ENCODE measurements at places on chromosomes 12 and 14.

- no peak overlapping the region for H3K27ac ChIP-seq
- H3K27me3 ChIP-seq = peaks cover 6% of the 10 kb centered on the region
- H3K4me1 ChIP-seq = no peaks in the 10 kb centered on the region
- H3K4me3 ChIP-seq = no peak overlapping the region
- no peak for DNase-seq
Measured at GRCh38 chr14:95741038-95741490, 27.1 kb upstream of the TCL1A start.

DNA sequence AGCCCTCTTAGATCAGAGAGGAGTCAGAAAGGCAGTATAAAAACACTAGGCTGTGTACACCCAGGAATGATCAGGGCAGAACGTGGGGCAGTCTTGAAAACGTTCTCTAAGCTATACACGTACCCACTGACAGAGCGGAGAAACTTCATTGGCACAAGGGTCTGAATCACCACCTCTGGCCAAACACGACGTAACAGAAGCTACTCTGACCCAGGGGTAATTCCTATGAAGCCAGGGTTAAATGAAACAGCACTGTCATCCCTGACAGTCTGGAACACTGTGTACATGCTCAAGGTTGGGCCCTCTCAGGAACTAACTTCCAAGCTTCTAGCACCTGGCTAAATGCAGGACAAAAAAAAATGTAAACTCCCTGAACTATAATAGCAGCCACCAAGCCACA lies 38.4 kb downstream of the PARP11 start:
- H3K27me3 ChIP-seq = no peaks in the 10 kb centered on the region
- no peak overlapping the region for H3K4me3 ChIP-seq
- no peaks in the 10 kb centered on the region for H3K36me3 ChIP-seq
- no peak overlapping the region for H3K27ac ChIP-seq

DNA sequence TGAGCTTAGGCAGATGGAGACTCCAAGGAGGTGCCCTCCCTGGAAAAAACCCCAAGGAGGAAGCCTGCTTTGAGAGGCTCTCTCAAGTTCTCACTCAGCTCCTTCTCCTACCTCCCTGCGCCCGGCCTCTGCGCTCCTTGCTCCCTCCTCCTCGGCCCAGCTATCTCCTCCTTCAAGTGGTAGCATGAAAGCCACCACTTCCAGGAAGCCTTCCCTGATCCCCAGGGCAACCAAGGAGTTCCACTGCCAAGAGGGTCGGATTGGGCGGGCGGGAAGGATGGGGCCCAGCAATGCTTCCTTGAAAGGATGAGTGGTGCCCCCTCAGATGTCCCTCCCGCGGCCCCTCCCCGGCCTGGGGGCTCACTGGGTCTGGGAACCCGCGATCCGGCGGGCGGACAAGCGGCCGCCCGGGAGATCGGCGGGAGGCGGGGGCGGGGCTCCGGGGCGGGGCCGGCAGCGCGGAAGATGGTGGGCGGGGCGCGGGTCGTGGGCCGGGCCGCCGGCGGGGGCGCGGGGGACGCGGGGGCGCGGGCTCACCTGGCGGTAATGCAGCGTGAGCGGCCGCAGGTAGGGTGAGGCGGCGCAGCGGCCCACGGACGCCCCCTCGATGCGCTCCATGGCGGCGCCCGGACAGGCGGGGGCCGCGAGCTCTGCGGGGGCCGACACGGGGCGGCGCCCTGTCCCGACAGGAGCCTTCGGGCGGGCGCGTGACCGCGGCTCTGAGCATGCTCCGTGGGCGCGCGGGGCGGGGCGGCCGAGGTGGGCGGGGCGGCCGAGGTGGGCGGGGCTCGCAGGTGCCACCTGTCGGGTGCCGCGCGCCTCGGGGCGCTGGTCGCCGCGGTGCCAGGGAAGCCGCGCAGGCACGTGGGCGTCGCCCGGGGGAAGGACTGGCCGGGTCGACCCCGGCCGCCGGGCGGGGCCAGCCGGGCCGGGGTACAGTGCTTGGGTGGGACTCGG lies at the start of gene NUDT14:
Gene NUDT14, minus strand, starts transcription at position 721 of the 957 bp plus-strand sequence. Its CDS starts 103 bp downstream, at position 618.
- no peaks in the 10 kb centered on the region for H3K27me3 ChIP-seq
- H3K36me3 ChIP-seq = no peaks in the 10 kb centered on the region
- H3K27ac ChIP-seq = no peak within 1 kb of the TSS

- H3K27me3 ChIP-seq = no peaks in the 10 kb centered on the region
- no peaks in the 10 kb centered on the region for H3K36me3 ChIP-seq
- H3K4me3 ChIP-seq = no peak overlapping the region
Measured at GRCh38 chr12:92769124-92769901, 66.5 kb downstream of the PLEKHG7 start.

GRCh38 chr14:52950898-52951680 lies at the start of gene FERMT2:
TSS of gene FERMT2 (minus strand) at chr14:52951050. CDS start at chr14:52950568, 482 bp downstream.
- peak within 1 kb of the TSS; percentile 87 for H3K4me3 ChIP-seq
- peak within 1 kb of the TSS; percentile 97 for H3K27ac ChIP-seq
- H3K27me3 ChIP-seq = peaks cover 8% of the 10 kb centered on the region
- H3K4me1 ChIP-seq = peaks cover 28% of the 10 kb centered on the region
- H3K36me3 ChIP-seq = no peaks in the 10 kb centered on the region
- peak; percentile 89 for DNase-seq

- H3K4me1 ChIP-seq = no peaks in the 10 kb centered on the region
- H3K4me3 ChIP-seq = no peak overlapping the region
- no peaks in the 10 kb centered on the region for H3K27me3 ChIP-seq
- no peak overlapping the region for H3K27ac ChIP-seq
- DNase-seq = no peak
Measured at GRCh38 chr12:16669756-16670155, 63.8 kb upstream of the LMO3 start.

DNA sequence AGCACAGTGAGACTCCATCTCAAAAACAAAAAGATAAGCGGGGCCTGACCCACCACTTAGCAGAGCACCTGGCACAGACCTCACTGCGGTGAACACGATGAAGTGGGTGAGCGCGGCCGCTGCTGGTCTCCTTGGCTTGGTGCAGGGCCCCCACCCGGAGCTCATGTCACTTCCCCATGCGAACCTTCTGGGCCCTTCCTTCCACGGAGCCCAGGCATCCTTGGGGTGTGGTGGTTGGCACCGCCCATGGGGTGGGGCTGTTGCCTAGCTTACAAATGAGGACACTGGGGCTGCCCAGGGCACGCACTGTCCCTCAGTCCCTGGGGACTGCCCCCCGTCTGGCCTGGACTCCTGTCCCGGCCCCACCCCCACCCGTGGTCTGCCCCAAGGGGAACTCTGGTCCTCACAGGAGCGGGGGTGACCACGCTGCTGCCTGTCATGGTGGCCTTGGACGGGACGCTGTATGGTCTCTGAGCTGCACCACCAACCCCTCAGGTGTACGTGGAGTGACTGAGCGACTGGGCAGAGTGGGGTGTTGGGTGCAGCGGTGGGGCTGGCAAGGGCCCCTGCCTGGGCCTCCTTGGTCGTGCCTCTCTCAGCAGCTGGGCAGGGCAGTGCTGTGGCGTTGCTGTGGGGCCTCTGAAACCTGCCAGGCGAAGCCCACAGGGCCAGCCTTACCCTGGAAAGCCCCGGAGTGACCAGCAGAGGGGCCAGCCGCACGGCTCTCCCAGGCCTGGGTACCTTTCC lies 15.3 kb downstream of the FBRSL1 start:
- DNase-seq = no peak
- H3K27me3 ChIP-seq = no peaks in the 10 kb centered on the region
- no peak overlapping the region for H3K4me3 ChIP-seq
- peaks cover 69% of the 10 kb centered on the region for H3K4me1 ChIP-seq
- H3K27ac ChIP-seq = no peak overlapping the region

- peak within 1 kb of the TSS; percentile 98 for H3K27ac ChIP-seq
- H3K27me3 ChIP-seq = no peaks in the 10 kb centered on the region
- H3K4me1 ChIP-seq = peaks cover 61% of the 10 kb centered on the region
- peak within 1 kb of the TSS; percentile 91 for H3K4me3 ChIP-seq
Measured at GRCh38 chr12:106247674-106248311, at the start of gene CKAP4. TSS of gene CKAP4 (minus strand) at chr12:106248020. CDS start at chr12:106247851, 169 bp downstream.

DNA sequence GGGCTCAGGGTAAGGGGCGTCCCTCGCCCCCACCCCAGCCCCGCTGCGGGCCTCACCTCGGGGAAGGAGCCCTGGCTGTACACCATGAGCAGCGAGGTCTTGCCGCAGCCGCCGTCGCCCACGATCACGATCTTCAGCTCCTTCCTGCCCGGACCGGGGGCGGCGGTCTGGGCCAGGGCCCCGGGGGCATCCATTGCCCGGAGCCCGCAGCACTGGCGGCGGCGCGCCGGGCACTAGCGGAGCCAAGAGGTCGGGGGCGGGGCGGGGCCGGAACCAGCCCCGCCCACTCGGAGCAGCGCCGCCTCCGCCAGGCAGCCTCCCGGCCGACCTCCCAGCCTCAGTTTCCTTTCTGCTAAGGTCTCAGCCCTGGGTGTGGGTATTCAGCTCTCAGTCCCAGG lies at the start of gene RHOF:
Gene RHOF, minus strand, starts transcription at position 249 of the 398 bp plus-strand sequence. Its CDS starts 55 bp downstream, at position 194.
- H3K36me3 ChIP-seq = peaks cover 5% of the 10 kb centered on the region
- peaks cover 58% of the 10 kb centered on the region for H3K4me1 ChIP-seq
- H3K27ac ChIP-seq = peak within 1 kb of the TSS; percentile 57
- H3K4me3 ChIP-seq = peak within 1 kb of the TSS; percentile 61
- no peak for DNase-seq

GRCh38 chr14:90499121-90499520 lies 102.3 kb downstream of the CALM1 start:
- no peaks in the 10 kb centered on the region for H3K4me1 ChIP-seq
- H3K4me3 ChIP-seq = no peak overlapping the region
- peaks cover 9% of the 10 kb centered on the region for H3K27me3 ChIP-seq
- no peaks in the 10 kb centered on the region for H3K36me3 ChIP-seq
- DNase-seq = peak; percentile 50

DNA sequence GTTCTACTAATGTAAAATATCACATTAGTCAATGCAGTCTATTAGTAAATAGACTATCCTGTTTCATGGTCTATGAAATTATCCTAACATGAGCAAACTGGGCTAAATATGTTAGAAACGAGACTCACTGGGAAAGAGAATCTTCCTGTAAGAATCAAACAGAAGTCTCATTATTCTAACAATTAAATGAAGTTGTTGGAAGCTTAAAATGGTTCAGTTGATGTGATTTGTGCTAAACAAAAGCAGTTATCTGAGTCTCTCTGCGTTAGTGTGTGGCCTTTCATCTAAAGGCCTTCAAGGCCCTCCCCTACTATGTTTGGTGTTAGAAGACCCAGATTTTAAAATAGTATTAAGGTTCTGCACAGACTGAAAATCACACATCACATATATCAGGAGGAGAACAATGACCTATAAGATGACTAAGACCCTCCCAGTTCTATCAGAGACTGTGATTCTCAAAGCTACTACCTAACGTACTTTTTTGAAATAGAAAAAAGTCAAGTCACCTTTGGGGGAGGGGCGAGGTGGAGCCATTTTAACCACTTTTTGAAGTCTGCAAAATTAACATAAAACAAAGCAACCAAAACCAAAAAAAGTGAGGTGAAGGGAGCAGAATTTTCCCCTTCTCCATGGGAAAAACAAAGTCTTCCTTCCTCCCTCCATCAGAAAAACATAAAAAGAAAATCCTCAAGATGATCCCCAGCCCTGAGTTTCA lies 82.3 kb downstream of the DENND5B start:
- peaks cover 5% of the 10 kb centered on the region for H3K4me1 ChIP-seq
- no peaks in the 10 kb centered on the region for H3K36me3 ChIP-seq
- H3K27me3 ChIP-seq = no peaks in the 10 kb centered on the region
- DNase-seq = no peak

- no peak for DNase-seq
- H3K36me3 ChIP-seq = no peaks in the 10 kb centered on the region
- no peaks in the 10 kb centered on the region for H3K27me3 ChIP-seq
- H3K4me1 ChIP-seq = peaks cover 14% of the 10 kb centered on the region
- no peak overlapping the region for H3K27ac ChIP-seq
Measured at GRCh38 chr14:24990050-24990449, 59.9 kb downstream of the STXBP6 start.

- H3K27ac ChIP-seq = no peak overlapping the region
- H3K4me1 ChIP-seq = no peaks in the 10 kb centered on the region
- no peaks in the 10 kb centered on the region for H3K36me3 ChIP-seq
- no peaks in the 10 kb centered on the region for H3K27me3 ChIP-seq
Measured at GRCh38 chr12:85923767-85924331, 49.8 kb downstream of the NTS start.

GRCh38 chr12:114450515-114451300 lies 44.8 kb upstream of the TBX5 start:
- peaks cover 4% of the 10 kb centered on the region for H3K4me1 ChIP-seq
- H3K4me3 ChIP-seq = no peak overlapping the region
- H3K27ac ChIP-seq = no peak overlapping the region

- no peak overlapping the region for H3K27ac ChIP-seq
- no peak for DNase-seq
- H3K4me3 ChIP-seq = no peak overlapping the region
- H3K4me1 ChIP-seq = peaks cover 8% of the 10 kb centered on the region
- no peaks in the 10 kb centered on the region for H3K27me3 ChIP-seq
- no peaks in the 10 kb centered on the region for H3K36me3 ChIP-seq
Measured at GRCh38 chr12:105805730-105806399, 332.9 kb downstream of the NUAK1 start.

GRCh38 chr14:89190765-89191513 lies 226.1 kb downstream of the FOXN3 start:
- no peak overlapping the region for H3K27ac ChIP-seq
- H3K4me3 ChIP-seq = no peak overlapping the region
- H3K4me1 ChIP-seq = peaks cover 26% of the 10 kb centered on the region
- H3K36me3 ChIP-seq = peaks cover 4% of the 10 kb centered on the region

DNA sequence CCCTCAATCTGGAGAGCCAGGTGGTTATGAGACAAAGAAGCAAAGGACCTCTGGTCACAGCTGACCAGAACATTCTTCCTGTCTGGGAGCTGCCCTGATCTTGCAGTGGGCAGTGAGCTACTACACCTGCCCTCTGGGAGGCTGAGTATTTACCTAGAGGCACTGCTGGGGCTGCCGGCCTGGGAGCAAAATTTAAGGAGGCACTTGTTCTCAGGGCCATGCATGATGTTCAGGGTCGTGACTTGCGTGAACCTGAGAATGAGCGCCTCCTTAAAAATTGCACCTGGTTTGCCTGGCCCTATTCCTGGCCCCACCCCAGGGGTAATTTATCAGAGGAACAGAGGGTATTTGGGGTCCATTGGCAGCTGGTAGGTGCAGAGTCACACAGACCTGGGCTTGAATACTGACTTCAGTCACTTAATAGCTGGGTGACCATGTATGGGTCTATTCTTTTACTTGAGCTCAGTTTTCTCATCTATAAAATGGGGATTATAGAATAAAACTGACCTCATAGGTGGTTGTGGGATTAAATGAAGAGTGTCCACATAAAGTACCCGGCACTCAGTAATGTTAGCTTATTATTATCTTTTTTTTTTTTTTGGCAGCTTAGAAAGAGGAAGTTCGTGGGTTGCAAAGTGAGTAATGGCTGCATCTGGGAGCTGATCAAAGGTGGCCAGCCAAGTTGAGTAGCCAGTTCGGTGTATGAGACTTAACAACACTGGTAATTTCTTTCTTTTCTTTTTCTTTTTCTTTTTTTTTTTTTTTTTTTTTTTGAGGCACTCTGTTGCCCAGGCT lies 107.4 kb upstream of the MED13L start:
- H3K4me3 ChIP-seq = no peak overlapping the region
- no peak for DNase-seq
- no peaks in the 10 kb centered on the region for H3K36me3 ChIP-seq
- H3K27me3 ChIP-seq = no peaks in the 10 kb centered on the region
- H3K4me1 ChIP-seq = peaks cover 29% of the 10 kb centered on the region

GRCh38 chr12:47079468-47079980 lies at the start of the genes AMIGO2 and PCED1B:
TSS of gene AMIGO2 (minus strand) at chr12:47079959. CDS start at chr12:47079002, 957 bp downstream.
TSS of gene PCED1B (plus strand) at chr12:47079621. CDS start at chr12:47235064, 155,443 bp downstream.
- H3K4me3 ChIP-seq = peak within 1 kb of the TSS; percentile 59
- H3K4me1 ChIP-seq = peaks cover 32% of the 10 kb centered on the region
- no peaks in the 10 kb centered on the region for H3K27me3 ChIP-seq
- no peaks in the 10 kb centered on the region for H3K36me3 ChIP-seq
- peak; percentile 75 for DNase-seq
